Stimulated activated CD8-positive, alpha-beta memory T cell treated with anti-CD3 and anti-CD28 coated beads, Interleukin-2, amount 100 ng/mL, for 1 hour (primary cell): ENCODE measurements at places on chromosomes 5 and 9.

DNA sequence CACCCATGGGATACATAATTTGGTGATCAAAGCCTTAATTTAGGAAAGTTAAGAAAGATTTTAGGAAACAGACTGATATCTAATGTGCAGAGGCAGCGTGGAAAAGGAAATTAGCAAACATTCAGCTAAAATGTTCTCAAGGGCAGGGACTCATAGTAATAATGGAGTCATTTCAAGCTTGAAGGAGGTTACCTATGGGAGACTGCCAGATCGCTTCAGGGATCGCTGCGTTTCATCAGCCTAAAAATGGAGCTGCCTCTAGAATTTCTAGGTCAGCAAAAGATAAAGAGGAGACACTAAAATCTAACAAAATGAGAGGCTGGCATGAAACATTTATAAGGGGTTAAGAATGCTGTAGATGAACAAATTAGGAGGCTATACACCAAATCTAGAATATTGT lies 115.5 kb downstream of the APBA1 start:
- DNase-seq = no peak

GRCh38 chr5:453725-454481 lies 10.9 kb downstream of the EXOC3 start:
- DNase-seq = no peak

DNA sequence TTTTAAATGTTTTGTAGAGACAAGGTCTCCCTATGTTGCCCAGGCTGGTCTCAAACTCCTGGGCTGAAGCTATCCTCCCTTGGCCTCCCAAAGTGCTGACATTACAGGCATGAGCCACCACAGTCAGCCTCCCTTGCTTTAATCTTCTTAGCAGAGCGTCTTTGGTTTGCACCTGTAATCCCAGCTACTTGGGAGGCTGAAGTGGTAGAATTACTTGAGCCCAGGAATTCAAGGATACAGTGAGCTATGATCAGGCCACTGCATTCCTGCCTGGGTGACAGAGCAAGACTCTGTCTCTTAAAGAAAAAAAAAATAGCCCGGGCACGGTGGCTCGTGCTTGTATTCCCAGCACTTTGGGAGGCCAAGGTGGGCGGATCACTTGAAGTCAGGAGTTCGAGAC lies 27.8 kb downstream of the UBE2D2 start:
- DNase-seq = no peak

GRCh38 chr5:72598401-72599064 lies 91.3 kb upstream of the ZNF366 start:
- DNase-seq = no peak

- no peak for DNase-seq
Measured at GRCh38 chr5:154086641-154087040, 47.9 kb downstream of the MFAP3 start.

DNA sequence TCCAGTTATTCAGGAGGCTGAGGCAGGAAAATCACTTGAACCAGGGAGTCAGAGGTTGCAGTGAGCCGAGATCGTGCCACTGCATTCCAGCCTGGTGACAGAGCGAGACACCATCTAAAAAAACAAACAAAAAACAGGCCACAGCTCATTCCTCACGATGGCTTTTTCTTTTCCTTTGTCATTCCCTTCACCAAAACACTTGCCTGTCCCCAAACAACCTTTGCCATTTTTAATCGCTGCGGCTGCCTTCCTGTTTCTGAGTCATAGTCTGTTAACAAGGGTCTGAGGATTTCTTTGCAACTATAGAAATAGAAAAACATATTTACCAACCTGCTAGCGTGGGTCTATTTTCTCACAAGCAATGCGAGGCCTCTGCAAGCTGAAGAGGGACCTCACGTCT lies 123.0 kb upstream of the FSTL4 start:
- no peak for DNase-seq

DNA sequence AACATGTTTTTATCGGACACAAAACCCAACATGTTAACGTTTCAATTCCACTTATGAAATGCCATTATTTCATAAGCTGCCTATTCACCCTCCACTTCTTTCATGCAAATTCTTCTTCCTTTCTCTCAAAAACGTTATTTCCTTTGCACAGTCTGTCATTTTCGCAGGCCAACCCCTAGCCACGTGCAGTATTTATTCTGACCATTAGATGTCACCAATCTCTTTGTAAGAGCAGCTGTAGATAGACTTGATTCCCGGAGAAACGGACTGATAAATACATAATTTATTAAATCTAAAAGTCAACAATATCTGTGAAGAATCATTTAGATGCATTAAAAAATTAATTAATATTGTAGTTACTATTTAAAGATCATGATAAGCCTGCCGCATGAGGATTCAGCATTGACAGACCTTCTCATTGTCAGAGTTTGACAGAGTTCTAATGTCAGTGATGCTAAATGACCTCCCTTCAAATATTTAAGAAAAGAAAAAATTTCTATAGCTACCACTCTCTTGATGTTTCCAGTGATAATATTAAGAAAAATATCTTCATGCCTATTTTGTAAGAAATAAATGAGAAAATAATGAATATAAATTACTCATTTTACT lies 933.6 kb downstream of the CDH12 start:
- no peak for DNase-seq

- no peak for DNase-seq
Measured at GRCh38 chr5:102271759-102272158, 24.3 kb downstream of the SLCO4C1 start.
